ENCODE measurements at places on chromosomes 2 and 18.

- DNase-seq = no peak
Measured at GRCh38 chr2:157184161-157184895, 73.2 kb upstream of the GALNT5 start.

DNA sequence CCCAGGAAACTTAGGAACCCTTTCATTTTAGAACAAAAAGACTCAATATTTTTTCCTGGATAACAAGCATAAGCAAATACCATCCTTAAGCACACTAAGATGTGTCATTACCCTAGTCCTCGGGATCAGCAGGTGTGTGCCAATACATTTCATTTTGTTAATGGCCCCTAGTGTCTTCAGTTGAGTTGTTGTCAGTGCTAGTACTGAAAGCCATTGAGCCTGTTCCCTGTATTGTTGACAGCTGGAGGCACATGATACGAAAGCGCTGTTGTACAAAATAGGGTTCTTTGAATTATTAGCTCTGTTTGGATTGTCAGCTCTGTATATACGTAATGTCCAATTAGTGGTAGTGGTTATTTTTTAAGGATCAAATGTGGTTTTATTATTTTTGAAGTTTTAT, 29.5 kb downstream of the VAPA start:
- DNase-seq = no peak

DNA sequence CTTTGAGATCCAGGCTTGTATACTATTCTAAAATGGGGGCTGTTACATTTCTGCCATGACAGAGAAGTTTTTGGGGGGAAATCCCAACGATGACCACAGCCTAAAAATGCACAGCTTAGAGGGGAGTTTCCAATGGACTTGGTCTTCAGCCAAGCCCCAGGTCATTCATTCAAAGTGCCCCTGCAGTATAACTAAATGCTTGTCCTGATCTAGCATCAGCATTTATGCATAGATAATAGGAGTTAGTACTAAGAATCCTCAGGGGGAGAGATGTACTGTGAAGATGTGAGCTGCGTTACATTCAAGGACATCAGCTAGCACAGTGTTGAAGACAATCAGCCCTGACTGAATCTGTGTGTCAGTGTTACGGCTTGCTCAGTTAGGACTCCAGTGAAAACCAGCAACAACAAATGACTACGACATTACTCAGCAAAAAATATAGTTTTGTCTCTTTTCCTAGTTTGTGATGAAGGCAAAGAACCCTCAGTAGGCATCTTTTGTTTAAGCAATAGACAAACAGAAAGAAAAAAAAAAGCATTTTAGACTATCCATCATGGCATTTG, 160.9 kb downstream of the ZEB2 start:
- peak; percentile 38 for DNase-seq

DNA sequence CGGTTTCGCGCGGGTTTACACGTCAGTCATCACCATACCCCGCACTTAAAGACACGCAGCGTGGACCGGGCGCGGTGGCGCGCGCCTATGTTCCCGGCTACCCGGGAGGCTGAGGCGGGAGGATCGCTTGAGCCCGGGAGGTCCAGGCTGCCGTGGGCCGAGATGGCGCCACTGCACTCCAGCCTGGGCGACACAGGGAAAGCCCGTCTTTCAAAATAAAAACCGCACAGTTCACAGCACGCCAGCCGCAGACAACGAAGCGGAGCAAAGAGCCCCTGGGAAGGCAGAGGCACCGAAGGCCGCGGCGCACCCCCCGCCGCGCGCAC, 328 bp downstream of the DTYMK start:
- DNase-seq = no peak

DNA sequence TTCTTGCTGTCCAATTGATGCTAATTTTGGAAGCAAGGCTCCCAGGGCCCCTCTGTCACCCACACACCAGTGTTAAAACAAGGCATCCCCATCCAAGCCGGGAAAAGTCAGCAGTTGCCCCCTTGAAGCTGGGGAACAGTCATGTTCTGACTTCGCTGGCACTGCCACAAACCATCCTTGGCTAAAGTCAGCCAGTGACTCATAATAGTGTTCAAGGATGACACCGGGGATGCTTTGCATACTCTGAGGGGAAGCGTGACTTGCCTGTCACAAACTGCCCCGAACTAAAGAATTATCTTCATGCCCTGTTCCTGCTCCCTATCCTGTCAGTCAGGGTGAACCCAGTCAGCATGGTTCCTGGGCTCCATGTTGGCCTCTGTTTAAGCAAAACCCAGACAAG, 37.0 kb downstream of the TGFA start:
- no peak for DNase-seq

GRCh38 chr18:68713131-68713530, 1.8 kb downstream of the TMX3 start:
- no peak for DNase-seq

DNA sequence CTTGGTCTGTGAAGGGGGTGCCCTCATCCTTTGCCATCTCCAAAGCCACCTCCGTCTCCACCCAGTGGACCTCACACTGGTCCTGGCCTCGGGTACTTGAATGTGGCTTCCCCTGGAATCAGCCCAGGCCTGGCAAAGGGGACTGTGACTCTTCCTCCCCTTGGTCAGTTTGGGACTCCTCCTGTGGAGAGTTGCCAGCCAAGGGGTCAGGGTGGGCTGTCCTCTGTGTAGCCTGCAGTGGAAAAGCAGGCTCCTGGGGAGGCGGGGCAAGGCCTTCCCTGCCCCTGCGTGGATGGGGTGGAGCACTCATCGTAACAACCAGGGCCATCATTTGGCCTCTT, 59.8 kb downstream of the INHBB start:
- no peak for DNase-seq

DNA sequence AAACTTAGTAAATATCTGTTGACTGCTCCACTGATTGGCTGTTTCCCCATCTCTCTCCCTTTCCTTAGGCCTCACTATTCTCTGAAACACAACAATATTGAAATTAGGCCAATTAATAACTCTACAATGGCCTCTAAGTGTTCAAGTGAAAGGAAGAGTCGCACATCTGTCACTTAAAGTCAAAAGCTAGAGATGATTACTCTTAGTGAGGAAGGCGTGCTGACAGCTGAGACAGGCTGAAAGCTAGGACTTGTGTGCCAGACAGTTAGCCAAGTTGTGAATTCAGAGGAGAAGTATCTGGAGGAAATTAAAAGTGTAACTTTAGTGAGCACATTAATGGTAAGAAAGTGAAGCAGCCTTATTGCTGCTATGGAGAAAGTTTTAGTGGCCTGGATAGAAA, 48.4 kb downstream of the PLEK start:
- no peak for DNase-seq

DNA sequence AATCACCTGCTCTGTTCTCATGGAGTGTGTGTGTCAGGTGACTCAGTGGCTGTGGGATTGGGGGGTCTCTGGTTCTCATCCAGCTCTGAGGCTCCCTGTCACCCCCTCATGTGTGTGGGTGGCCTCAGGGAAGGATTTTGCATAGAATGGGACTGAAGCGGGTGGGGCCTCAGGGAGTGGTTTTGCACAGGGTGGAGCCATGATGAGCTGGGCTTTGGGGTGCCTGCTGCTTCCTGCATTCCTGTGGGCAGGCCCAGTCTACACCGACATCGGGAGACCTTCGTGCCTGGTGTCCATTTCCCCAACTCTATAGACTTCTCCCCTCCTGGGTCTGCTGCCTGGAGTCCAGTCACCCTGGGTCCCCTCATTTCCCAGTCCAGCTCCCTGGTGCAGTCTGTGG, 59.7 kb downstream of the VAPA start:
- DNase-seq = no peak

GRCh38 chr2:228847684-228848083, 423.4 kb downstream of the PID1 start:
- no peak for DNase-seq

DNA sequence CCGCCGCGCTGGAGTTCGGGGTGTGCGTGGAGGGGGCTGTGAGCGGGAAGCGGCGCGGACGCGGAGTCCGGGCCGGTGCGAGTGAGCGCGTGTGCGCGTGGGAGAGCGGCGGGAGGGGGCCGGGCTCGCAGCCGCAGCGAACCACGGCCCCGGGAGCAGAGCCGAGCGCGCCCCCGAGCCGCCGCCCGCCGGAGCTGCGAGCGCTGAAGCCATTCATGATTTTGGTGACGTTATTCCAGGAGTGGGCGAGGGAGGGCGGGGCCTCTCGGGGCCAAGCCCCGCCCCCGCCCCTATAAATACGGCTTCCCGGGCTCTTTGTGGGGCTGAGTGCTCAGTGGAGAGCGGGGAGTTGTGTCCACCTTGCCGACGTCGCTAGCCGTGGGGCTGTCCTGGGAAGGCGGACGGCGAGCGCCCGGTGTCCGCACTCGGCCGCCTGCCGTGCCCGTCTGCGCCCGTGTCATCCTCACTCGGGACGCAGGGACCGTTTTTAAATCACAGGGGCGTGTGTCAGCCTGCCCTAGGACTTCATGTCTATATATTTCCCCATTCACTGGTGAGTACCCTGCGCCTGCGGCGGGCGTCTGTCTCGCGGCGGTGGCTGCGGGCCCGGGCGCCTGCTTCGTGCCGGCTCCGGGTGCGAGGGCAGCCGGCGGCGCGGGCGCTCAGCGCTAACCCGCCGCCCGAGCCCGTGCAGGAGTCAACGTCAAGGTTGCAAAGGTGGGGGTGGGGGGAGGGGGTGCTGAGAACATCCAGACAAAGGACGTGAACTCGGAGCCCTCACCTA, at the start of gene LBH:
LBH (plus strand) TSS at position 323 of the 784 bp plus-strand sequence; CDS start at position 528, 205 bp downstream.
- no peak for DNase-seq

GRCh38 chr18:70462078-70462439, 173.2 kb downstream of the SOCS6 start:
- DNase-seq = no peak
